ENCODE measurements at places on chromosomes 12 and 14.

DNA sequence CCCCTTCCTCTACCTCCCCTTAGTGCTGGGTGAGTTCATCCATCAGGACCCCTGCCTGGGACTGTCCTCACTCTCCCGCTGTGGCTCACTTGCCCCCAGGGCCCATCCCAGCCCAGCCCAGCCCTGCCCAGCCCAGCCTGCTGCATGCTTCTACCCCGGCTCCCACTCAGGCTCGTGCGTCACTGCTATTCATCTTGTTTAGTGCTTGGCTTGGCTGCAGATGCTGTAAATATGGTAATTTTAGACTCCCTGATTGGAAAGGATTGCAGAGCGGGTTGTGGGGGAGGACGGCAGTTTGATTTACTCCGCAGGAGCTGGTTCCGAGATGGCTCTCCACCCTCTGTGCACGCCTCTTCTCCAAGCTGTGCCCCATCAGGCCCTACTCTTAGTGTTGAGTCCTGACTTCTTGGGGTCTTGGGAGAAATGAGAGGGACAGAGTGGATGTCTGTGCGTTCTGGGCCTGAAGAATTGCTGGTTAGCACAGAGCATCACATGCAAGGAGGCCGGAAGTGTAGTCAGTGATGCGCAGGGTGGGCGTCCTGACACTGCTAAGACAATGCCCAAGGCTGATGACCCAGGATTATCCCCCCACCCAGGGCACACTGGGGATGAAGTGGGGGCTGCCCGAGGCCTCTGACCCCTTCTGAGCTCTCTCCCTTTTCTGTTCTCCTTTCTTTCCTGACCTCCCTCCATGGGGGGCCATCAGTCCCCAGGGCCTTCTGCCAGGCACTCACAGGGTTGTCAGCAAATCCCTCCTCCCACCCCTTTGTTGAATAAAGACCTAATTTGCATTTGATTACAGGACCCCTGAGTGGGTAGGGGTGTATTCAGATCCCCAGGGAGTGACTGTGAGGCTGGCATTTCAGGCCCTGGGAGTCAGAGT, 244.4 kb downstream of the ZFP36L1 start:
- DNase-seq, result peak; percentile 97

DNA sequence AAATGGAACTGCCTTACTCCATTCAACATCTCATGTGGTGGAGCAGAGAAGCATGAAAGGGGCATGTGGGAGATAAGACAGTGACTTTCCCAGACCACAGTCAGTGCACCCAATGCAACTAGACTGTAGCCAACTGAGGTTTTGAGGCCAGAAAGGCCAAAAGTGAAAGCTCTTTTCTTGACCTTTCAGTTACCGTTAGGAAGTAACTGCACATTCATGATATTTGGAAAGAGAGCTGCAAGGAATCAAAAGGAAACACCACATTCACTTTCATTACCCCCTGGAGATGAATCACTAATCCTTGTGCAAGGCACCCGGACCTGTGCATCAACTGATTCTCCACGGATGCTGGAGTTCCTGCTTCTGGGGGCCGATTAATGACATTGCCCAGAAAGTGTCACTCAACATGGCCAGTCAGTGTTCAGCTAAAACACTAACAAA, 72.9 kb upstream of the ELK3 start:
- peak; percentile 32 for DNase-seq

- DNase-seq, result peak; percentile 43
These were observed 74.0 kb upstream of the MDM1 start for GRCh38 chr12:68406134-68406576.

DNA sequence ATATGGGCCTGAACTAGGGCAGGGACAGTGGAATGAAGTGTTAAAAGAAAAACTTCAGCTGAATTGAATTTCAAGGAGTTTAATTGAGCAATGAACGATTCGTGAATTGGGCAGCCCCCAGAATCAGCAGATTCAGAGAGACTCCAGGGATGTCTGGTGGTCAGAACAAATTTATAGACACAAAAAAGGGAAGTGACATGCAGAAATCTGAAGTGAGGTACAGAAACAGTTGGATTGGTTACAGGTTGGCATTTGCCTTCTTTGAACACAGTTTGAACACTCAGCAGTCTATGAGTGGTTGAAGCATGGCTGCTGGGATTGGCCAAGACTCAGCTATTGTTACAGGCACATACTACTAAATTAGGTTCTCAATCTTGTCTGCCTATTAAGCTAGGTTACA, 9.7 kb upstream of the TBPL2 start:
- DNase-seq, result no peak

DNA sequence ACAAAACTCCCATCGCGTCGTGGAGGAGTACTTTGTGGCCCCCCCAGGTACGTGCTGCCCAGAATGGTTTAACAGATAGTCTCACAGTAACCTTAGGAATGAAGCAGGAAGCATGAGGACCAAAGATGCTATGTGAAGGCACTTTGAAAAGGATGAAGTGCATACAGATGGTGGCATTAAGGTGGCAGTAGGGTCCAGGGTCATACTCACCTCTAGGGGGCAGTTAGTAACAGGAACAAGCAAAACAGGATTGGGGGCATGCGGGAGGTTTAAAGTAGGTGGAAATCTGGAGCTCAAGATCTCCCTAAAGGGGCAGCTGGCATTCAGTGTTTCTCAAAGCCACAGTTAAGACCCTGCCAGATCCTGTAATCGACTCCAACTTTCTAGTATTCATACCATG, 10.9 kb downstream of the GATC start:
- no peak for DNase-seq

- DNase-seq, result no peak
These were observed 58.7 kb upstream of the STK38L start for GRCh38 chr12:27185234-27186021.
